ENCODE measurements at places on chromosomes 4 and X.

- no peak for DNase-seq
These were observed 38.3 kb downstream of the GUCY1A1 start for GRCh38 chr4:155704841-155705404.

DNA sequence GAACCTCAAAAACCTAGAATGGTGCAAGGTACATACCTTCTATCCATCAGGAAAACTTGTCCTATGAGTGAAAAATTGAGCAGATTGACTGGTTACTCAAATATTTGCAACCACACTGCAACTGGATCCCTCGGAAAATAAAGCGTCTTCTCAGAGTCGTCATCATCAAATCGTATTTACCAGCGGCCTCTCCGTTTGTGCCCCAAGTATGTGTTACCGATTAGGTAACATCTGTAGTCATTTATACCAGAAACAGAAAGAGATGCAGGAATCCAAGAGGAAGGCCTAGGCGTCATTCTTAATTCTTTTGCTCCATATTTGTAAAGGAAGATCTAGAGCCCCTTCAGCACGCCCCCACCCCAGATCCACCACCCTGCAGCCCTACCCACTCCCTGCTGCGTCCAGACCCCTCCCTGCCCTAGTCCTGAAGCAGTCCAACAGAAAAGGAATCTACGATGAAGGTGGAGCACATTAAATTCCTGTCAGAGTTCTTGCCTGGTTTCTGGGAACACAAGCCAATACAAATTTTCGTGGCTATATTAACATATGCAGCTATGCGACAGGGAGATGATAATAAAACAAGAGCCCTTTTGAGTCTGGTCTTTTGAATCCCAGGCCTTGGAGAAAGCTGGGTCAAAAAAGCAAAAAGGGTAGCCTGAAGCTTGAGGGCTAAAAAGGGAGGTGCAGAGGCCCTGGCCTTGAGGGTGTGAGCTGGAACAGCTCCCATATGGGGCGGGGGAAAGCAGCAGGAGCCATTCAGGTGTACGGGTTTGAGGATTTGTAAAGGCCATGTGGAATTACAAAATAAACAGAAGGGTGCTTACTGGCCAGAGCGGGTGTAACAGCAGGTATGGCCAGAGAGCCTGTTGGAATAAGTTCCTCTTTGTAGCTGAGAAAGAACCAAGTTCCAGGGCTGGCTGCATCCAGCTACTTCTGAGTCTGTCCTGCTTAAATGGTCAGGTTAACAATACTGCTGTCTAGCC lies 77.0 kb downstream of the ZNF827 start:
- DNase-seq: no peak

GRCh38 chrX:120660637-120661036 lies 30.8 kb upstream of the C1GALT1C1 start:
- no peak for DNase-seq

DNA sequence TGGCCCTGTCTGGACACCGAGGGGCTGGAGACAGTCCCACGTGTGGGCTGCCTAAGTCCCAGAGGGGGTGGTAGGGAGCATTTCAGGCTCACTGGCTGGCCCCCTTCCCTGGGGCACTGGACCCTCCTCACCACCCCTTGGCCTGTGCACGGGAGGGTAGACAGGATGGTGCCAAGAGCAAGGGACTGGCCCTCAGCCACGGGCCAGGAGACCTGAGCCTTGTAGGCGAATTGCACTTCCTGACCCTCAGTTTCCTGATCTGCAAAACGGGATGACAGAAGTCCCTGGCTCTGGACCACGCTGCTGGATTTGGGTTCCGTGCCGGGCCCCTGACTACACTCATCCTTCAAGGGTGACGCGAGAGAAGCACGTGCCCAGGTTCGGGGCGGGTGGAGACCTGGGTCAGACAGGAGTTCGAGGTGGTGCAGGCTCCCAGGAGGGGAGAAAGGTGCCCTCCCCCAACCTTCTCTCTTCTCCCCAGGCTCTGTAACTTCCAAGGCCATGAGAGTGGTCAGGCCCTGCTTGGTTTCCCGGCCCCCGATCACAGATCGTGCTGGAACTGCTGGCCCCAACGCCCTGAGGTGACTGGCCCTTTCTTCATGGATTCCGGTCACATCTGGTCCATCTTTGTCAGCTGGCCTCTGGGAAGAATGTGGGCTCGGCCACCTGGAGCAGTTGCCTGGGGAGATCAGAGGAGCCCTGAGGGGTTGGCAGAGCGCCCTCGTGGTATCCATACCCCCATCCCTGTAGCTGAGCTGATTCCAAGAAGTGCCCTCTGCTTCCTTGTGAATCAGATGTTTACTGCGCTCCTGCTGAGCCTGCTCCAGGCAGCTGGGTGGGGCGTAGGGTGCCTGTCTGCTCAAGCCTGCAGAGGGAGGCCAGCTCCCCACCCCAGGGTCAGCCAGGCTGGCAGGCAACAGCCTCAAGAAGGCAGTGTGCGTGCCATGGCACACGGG lies 3.3 kb downstream of the SH3BP2 start:
- DNase-seq: no peak

DNA sequence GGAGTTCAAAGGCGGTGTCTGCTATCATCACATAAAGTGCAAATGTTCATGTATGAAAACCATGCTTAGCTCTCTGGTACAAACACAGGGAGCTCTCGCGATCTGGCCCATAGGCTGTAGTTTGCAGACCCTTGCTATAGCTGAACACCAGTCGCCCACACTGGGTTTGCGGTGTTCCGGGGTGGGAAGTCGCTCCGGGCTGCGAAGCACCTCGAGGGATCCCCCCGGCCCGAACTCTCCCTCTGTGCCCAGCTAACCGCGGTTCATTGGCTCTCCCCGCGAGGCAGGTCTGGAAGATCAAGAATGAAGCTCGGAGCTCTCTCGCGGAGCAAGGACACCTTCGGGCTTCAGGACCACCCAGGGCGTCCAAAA lies 341 bp upstream of the PRPS2 start:
- DNase-seq: no peak

GRCh38 chrX:42720209-42720608 lies 57.8 kb downstream of the PPP1R2C start:
- no peak for DNase-seq

GRCh38 chrX:109281483-109282275 lies 200.2 kb downstream of the GUCY2F start:
- DNase-seq: no peak

GRCh38 chrX:68840256-68840655 lies 11.4 kb downstream of the EFNB1 start:
- DNase-seq: no peak

- no peak for DNase-seq
These were observed 145.9 kb upstream of the PCDH10 start for GRCh38 chr4:133003169-133003568.

GRCh38 chrX:141278306-141278705 lies 36.0 kb upstream of the SPANXC start:
- peak; percentile 0 for DNase-seq

DNA sequence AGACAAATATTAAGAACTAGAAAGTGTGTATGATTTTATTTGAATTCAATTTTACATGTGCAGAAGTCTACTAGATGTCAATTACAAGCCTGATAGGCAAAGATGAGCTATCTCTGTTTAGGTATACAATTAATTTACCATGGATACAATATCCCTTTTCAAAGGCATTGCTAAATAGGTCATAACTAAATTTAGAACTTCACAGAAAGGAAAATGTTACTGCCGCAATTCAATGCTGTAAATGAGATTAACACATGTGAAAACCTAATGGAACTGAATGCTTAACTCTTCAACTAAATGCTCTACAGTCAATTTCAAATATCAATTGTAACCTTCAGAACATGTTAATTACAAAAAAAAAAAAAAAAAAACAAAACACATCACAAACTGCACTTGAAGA lies 14.6 kb downstream of the RAP2C start:
- no peak for DNase-seq

- DNase-seq: no peak
These were observed 356.9 kb downstream of the DTHD1 start for GRCh38 chr4:36638273-36638811.

DNA sequence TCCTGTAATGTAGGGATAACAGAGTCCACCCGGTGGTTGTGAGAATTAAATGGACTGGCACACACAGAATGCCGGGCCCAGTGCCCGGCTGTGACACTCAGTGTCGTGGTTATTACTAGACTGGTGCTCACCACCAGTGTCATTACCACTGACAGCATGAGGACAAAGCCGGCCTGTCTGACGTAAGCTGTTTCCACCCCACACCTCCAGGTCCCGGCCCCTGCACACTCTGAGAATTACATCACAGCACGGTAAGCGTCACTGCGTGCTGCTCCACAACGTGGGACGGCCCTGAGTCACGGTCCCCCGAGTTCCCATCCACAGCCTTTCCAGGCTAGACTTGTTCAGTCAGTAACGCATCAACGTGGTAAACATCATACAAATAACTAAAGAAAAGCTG lies 22.9 kb downstream of the FAT1 start:
- no peak for DNase-seq

DNA sequence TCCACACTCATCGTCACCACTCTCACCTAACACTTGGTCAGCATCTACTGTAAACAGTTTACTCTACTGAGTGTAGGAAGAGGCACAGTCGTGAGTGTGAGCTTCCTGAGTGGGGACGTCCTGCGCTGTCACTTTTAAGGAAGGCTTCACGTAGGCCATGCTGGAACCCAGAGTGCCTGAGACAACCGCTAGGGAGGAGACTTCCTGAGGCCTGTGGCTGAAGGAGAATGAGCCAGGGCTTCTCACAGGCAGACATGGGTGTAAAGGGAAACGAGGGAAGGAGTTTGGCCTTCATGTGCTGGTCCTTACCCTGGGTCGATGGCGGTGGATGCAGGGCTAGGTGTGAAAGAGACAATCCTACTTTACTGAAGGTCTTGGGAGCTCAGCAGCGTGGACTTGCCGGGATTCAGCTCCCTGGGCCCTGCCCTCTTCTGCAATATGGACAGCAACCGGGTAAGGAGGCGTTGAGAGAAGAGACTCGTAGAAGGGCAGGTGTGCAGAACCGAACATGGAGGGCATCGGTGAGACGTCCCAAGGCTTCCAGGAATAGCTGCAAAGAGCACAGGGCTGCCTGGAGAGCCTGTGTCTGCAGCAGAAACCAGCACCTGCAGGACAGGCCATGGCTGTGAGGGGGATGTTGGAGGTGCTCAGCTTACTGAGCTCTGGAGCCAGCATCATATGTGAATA lies 48.7 kb upstream of the TLR3 start:
- no peak for DNase-seq

DNA sequence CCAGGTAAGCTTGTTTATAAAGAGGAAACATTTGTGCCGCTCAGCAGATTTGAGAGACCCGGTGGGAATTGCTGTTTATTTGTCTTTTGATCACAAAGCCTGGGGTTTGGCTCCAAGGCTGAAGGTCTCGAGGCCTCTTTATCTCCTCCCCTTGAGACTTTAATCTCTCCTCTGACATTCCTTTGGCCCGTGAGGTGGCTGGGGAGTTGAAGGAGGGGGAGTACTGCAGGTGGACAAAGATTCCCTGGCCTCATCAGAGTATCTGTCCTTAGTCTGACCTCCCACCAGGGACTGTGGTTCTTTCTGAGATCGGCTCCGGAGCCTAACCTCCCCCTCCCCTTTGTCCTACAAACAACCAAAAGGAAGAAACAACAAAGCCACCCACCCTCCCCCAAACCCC lies 216.5 kb downstream of the MID1IP1 start:
- DNase-seq: no peak

DNA sequence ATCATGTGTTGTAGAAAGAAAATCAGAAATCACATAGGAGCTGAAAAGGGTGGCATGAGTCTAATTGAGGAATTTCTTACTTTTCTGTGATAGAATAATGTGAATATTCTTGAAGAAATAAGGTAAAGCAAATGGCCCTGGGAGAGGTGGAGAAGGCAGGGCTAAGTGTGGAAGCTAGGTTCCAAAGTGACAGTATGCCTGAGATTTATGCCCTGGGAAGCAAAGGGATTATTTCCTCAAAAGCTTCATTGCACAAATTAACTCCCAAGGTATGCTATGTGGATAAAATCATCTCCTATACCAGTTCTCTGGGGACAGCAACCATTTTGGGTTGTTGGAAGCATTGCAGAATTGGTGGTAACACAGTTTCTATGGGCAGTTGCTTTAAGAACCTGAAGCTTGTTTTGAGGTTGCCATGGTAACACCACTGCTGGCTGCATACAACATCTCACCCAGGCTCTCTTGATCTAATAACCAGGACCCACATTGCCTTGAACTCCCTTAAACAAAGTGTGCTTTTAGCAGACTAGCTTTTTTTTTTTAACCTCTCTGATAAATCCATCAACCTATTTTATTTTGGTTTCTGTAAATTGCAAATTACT lies 21.0 kb downstream of the MAOA start:
- DNase-seq: no peak

DNA sequence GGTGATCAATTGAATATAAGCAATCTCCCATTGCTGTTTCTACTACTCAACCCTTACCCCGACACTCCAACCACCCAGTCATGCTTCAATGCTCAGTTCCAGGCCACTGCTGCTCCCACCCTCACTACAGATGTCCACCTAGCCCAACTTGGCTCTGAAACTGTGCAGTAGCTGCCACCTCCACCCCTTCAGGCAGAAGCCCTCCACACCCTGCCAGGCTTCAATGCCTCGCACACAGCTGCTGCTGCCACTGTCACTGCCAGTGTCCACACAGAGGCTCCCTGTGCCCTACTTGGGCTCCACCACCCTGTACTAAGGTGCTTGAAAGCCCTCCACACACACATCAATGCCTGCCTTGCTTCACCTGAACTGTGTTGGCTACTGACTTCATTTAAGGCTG lies 34.6 kb downstream of the LAMTOR3 start:
- DNase-seq: no peak

DNA sequence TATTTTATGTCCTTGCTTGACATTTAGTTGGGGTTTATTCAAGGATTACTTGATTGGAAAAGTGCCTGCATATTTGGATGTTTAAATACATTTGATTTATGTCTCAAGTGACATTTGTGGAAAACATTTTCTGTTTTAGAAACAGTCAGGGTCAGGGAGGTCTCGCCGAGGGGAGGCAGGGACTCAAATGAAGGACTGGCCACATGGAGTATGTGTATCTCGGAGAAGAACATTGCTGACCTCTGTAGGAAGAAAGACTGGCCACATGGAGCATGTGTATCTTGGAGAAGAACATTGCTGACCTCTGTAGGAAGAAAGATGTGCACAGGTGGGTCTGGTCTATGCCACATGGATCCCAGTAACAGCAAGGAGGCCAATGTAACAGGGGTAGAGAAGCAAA lies 233.6 kb downstream of the TRIML1 start:
- DNase-seq: no peak

- no peak for DNase-seq
These were observed 275.4 kb upstream of the PITX2 start for GRCh38 chr4:110898290-110898689.

- no peak for DNase-seq
These were observed 20.3 kb upstream of the GTPBP6 start for GRCh38 chrX:338836-339400.

GRCh38 chrX:153927672-153927921 lies 1.5 kb upstream of the ARHGAP4 start:
- DNase-seq: no peak

GRCh38 chrX:10620121-10620699 lies at the start of gene MID1:
MID1 (minus strand) TSS chrX:10620585; CDS start chrX:10567547, 53,038 bp downstream.
- peak; percentile 7 for DNase-seq
